Activated naive CD8-positive, alpha-beta T cell treated with anti-CD3 and anti-CD28 coated beads, Interleukin-2, amount 10 ng/mL, durations not matched to agents 7 days and 5 days (primary cell): ENCODE measurements at places on chromosomes 13 and 19.

GRCh38 chr13:44438234-44438579, 64.6 kb downstream of the SERP2 start:
- H3K4me1 ChIP-seq = peaks cover 18% of the 10 kb centered on the region
- no peaks in the 10 kb centered on the region for H3K36me3 ChIP-seq
- H3K27me3 ChIP-seq = peaks cover 22% of the 10 kb centered on the region
- H3K4me3 ChIP-seq = no peak overlapping the region
- DNase-seq = no peak

- H3K36me3 ChIP-seq = peaks cover 25% of the 10 kb centered on the region
- no peak for DNase-seq
- peaks cover 19% of the 10 kb centered on the region for H3K4me1 ChIP-seq
- no peak overlapping the region for H3K4me3 ChIP-seq
Measured at GRCh38 chr13:98821372-98822224, 69.1 kb upstream of the SLC15A1 start.

GRCh38 chr19:44112802-44113137, 429 bp upstream of the ZNF225 start:
- no peak overlapping the region for H3K27ac ChIP-seq
- H3K27me3 ChIP-seq = no peaks in the 10 kb centered on the region
- peak overlapping the region; percentile 99 for H3K4me3 ChIP-seq
- peaks cover 17% of the 10 kb centered on the region for H3K4me1 ChIP-seq
- no peak for DNase-seq
- H3K36me3 ChIP-seq = peaks cover 42% of the 10 kb centered on the region

DNA sequence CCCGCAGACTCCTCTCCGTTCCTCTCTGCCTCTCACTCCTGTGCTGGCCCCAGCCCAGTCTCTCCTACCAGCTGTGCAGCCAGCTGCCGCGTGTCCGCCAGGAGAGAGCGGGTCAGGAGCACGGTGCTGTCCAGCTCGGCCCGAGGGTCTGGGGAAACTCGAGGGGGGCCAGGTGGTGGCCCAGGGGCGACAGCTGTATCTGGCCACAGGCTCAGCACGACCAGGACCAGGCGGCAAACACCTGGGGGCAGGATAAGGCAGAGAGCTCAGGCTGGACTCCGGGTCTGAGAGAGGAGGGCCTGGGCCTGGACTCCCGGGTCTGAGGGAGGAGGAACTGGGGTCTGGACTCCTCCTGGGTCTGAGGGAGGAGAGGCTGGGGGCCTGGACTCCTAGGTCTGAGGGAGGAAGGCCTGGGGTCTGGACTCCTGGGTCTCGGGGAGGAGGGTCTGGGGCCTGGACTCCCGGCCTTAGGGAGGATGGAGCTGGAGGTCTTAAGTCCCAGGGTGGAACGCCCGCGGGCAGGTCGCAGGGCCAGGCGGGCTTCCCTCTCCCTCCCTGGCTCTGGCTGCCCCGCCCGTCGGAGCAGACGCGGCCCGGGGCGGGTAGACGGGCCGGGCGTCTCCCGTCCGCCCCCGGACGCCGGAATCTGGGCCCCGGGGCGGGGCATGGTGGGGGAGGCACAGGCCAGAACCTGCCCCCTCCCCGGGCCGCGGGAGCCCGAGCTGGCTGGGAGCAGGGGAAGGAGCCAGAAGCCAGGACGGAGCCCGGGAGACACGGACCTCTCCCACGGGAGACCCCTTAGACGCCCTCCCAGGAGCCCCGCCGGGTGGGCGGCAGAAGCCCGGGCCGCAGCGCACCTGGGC, 1.3 kb downstream of the IL11 start:
- H3K4me3 ChIP-seq = no peak overlapping the region
- no peak for DNase-seq
- peaks cover 5% of the 10 kb centered on the region for H3K4me1 ChIP-seq
- H3K27ac ChIP-seq = no peak overlapping the region
- peaks cover 2% of the 10 kb centered on the region for H3K36me3 ChIP-seq
- peaks cover 37% of the 10 kb centered on the region for H3K27me3 ChIP-seq

DNA sequence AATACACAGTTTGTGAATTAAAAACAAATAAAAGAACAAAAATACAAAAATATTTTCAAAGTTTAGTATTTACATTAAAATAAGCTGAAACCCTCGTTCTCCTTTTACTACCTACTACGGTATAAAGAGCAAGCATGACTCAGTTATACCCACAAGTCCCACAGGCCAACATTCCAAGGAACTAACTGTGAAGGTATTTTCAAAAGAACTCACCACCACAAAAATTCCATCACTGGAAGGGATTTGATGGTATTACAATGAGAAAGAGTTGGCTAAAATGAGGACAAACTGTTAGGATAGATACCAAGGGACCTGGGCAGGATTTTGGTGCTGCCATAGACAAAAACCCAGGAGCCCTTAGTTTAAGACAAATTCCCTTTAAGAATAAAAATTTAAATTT, 122.7 kb downstream of the TBC1D4 start:
- H3K4me1 ChIP-seq = peaks cover 6% of the 10 kb centered on the region
- H3K27ac ChIP-seq = no peak overlapping the region
- H3K4me3 ChIP-seq = no peak overlapping the region
- no peaks in the 10 kb centered on the region for H3K27me3 ChIP-seq
- no peak for DNase-seq

DNA sequence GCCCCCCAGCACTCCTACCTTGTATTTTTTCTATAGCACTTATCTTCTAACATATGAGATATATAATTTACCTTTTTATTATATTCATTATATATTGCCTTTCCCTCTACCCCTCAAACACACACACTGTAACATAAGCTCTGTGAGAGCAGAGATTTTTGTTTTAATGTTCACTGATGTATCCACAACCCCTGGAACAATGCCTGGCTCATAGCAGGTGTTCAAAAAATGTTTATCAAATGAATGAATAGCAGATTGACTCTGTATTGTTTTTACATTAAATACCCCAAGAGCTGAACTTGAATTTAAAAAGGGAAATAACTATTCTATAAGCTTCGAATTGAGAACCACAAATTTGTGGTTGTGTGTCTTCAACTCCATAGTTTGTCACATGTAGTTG, 11.0 kb downstream of the POLR1D start:
- no peak for DNase-seq
- no peak overlapping the region for H3K27ac ChIP-seq
- peaks cover 23% of the 10 kb centered on the region for H3K4me1 ChIP-seq
- peaks cover 30% of the 10 kb centered on the region for H3K36me3 ChIP-seq
- H3K27me3 ChIP-seq = no peaks in the 10 kb centered on the region

DNA sequence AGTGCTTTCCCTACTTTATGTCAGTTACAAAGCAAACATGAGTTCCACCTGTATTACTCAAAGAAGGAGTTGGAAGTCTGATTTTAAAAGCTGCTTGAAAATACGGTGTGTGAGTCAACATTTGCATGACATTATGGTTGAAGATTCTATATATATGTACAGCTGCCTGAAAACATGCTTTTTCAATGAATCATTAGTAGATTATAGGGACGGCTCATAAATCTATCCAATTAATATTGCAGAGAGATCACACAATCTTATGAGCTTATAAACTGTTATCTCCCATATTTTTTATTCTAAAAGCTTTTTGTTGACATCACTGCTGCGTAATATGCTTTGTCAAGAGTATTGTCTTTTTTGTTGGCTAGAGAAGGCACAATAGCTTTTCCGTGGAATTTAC, 873.8 kb downstream of the SLITRK6 start:
- no peak overlapping the region for H3K4me3 ChIP-seq
- H3K4me1 ChIP-seq = no peaks in the 10 kb centered on the region
- H3K36me3 ChIP-seq = no peaks in the 10 kb centered on the region
- H3K27me3 ChIP-seq = no peaks in the 10 kb centered on the region
- DNase-seq = no peak

DNA sequence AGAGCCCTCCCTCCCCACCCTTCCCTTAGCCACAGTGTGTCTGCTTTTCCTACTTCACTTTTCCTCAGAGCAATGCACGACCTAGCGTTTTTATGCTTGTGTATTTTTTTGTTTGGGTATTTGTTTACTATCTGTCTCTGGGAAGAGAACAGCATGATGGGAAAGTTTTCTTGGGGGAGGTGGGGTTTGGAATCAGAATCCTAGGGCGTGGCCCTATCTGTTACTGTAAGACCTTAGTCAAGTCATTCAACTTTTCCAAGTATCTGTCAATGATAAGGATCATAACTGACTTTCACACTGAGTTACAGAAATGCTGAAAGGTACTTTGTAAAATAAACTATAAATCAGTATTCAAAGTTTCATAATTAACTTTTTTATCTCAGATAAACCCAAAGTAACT, 146.3 kb upstream of the WASF3 start:
- no peak for DNase-seq
- H3K27ac ChIP-seq = no peak overlapping the region
- H3K4me1 ChIP-seq = no peaks in the 10 kb centered on the region
- H3K4me3 ChIP-seq = no peak overlapping the region
- peaks cover 3% of the 10 kb centered on the region for H3K27me3 ChIP-seq

- H3K36me3 ChIP-seq = no peaks in the 10 kb centered on the region
- peak overlapping the region; percentile 86 for H3K27ac ChIP-seq
- peak overlapping the region; percentile 81 for H3K4me3 ChIP-seq
- H3K4me1 ChIP-seq = peaks cover 42% of the 10 kb centered on the region
Measured at GRCh38 chr13:74288361-74288911, 154.2 kb upstream of the KLF12 start.
